Mesenteric fat pad (tissue), 1 donor: ENCODE measurements at places on chromosomes 6 and 20. TPM values are rescaled to one million over a fixed set of nuclear protein-coding genes. Genes with fewer than 3 reads are reported as not detected.

DNA sequence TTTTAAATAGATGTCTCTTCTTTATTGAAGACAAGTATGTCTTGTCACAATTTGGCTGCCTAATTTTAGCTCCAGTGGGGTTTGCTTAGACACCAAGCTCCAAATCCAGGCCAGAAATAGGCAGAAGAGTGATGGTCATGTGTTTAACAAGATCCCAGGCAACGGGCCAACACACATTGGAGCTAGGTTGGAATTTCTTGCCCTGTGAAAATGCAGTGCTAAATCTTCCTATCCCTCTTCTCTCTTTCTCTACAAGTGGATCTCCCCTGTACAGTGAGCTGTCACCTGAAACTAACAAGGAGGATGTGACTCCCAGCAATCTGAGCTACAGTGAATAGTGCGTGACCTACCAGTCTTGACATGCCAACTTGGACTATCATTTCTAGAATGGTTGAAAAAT, 65.3 kb upstream of the VGLL2 start:
- DNase-seq = no peak

GRCh38 chr6:26175428-26176181, 88.4 kb downstream of the HFE start:
- DNase-seq = no peak

GRCh38 chr6:25423358-25423757, 144.2 kb downstream of the CARMIL1 start:
- DNase-seq = no peak

DNA sequence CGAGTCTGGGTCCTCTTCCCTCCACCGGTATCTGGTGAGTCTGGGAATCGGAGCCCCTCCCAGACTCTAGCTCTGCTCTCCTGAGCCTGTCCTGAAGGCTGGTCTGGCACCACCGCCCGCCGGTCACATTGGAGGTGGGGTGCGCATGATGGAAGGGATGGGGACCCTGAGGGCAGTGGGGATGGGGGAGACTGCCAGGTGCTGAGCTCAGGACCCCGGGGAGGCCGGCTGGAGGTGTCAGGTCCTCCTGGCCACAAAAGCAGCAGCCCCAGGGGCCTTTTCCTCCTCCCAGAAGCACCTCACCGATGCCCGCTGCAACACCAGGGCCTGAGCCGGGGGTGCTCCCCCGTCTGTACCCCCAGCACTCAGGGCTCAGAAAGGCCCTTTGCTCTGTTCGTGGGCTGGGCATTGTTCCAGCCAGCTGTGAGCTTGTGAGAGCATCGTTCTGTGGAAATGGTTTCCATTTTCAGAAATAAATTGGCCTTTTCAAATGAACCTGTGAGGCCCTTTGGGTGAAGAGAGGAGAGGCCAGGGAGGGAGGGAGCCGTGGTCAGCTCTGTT, 2.5 kb upstream of the NPBWR2 start:
- DNase-seq = peak; percentile 79

- peak; percentile 82 for DNase-seq
These were observed 3.6 kb downstream of the B3GALT4 start for GRCh38 chr6:33280539-33280938.

GRCh38 chr6:78594668-78595066, 272.7 kb upstream of the IRAK1BP1 start:
- no peak for DNase-seq

GRCh38 chr6:166411271-166411670, 28.5 kb upstream of the MPC1 start:
- DNase-seq = peak; percentile 83

- no peak for DNase-seq
These were observed 15.5 kb downstream of the COL9A3 start for GRCh38 chr20:62832212-62832922.

DNA sequence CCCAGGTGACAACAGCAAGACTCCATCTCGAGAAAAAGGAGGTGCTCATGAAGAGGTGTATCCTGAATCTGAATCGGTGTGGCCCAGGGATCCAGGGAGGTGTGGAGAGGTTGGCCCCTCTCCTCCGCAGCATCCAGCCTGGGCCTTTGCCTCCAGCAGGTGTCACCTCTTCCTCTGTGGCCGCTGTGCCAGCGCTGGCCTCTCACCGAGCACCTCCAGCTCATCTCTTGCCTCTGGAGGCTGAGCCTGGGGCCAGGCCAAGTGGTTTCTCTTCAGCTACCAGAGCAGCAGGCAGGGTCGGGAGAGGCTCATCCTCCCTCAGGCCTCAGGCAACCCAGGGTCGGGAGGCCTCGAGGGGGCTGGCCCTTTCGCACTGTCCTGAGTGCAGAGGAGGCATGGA, 1.2 kb upstream of the COL20A1 start:
- DNase-seq = no peak

GRCh38 chr6:42147138-42147562, 4.7 kb upstream of the C6orf132 start:
- DNase-seq = no peak

- no peak for DNase-seq
These were observed 22.3 kb upstream of the CEP162 start for GRCh38 chr6:84249724-84250123.

- DNase-seq = no peak
These were observed 83.4 kb downstream of the BMP6 start for GRCh38 chr6:7809346-7809745.

GRCh38 chr6:156776470-156776839, 723 bp upstream of the ARID1B start:
- DNase-seq = no peak

GRCh38 chr6:167150941-167151549, 6.7 kb downstream of the GPR31 start:
- DNase-seq = no peak

GRCh38 chr6:81847866-81848265, 95.4 kb upstream of the TENT5A start:
- no peak for DNase-seq

DNA sequence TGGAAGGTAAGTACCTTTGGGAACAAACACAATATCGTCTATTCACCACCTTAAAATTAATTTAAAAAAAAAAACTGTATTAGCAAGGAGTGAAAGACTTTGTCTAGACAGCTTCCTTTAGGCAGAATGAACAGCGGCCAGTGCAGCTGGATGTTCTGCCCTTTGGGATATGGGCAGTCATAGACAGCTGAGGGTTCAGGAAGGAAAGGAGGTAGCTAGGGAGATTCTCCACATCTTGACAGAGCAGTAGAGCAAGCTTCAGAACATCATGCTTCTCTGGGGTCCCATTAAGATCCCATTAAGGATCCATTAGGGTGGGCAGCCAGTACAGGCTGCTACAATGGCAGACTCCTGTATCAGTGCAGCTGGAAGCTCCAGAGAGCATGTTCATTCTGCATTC, 46.5 kb upstream of the PLCB4 start:
- DNase-seq = no peak

DNA sequence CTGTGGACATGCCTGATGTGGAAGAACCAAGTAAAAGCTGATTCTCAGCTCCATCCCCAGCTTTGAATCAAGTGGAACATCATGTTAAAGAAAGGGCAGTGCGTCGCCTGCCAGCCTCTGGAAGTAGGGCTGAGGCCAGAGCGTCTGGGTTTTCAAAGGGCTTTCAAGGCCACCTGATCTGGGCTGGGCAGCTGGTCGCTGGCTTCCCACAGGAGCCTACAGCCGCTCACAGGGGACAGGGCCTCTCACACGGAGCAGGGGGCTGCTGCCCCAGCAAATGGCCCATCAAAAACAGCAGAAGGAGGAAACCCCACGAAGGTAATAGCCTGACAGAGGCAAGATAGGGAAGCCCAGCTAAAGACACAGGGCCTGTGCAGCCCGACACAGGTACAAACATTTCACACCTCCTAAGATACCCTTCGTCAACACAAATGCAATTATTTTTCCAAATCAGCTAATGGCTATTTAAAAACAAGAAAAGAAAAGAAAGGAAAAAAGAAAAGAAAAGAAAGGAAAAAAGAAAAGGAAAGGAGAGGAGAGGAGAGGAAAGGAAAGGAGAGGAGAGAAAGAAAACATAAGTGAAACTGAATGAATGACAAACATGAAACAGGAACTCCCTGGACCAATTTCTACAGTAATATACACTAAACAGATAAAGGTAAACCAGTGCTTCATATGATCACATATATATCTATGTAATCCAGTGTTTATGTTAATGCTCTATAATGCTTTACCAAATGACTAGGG, 24.8 kb downstream of the RRBP1 start:
- peak; percentile 83 for DNase-seq

Gene ULBP3
- total RNA-seq = 3.0 TPM

Gene ASIP
- total RNA-seq = not detected

Gene PLCG1
- total RNA-seq = 76.1 TPM

Gene PLAGL2
- 8.3 TPM for total RNA-seq

Gene UTRN
- total RNA-seq = 193 TPM

Gene EPHA7
- total RNA-seq = 0.10 TPM

Gene CFAP61
- total RNA-seq = 0.61 TPM

Gene LGSN
- total RNA-seq = not detected

Gene SCP2D1
- total RNA-seq = not detected
